Brain (organoid and tissue), 16 donors: ENCODE measurements at places on chromosomes 4 and X.

DNA sequence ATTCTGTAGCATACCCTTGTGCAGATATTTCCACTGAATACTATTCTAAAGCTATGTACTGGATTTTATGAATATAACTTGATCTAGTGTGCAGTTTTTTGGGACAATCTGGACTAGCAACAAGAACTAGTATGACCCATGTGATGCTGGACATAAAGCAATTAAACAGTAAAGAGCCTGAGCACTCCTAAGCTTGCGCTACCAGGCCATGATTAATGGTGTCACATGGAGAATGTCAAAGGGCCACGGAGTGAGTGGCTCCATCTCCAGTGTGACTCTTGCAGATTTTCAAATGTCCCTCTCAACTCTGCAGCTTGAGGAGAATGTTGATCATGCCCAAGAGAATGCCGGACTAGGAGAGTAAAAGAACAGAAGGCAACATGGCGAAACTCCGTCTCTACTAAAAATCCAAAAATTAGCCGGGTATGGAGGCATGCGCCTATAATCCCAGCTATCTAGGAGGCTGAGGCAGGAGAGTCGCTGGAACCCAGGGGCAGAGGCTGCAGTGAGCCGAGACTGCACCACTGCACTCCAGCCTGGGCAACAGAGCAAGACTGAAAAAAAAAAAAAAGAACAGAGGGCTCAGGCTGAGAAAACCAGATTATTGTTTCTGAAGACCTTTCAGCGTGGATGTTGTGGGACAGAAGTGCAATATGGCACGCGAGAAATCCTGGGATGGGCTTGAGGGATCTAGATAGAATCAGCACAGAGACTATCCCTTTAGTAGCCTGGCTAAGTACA lies 45.0 kb downstream of the TIGD2 start:
- DNase-seq: no peak

- DNase-seq: no peak
Observed at GRCh38 chr4:128776794-128777216, 32.7 kb upstream of the JADE1 start.

DNA sequence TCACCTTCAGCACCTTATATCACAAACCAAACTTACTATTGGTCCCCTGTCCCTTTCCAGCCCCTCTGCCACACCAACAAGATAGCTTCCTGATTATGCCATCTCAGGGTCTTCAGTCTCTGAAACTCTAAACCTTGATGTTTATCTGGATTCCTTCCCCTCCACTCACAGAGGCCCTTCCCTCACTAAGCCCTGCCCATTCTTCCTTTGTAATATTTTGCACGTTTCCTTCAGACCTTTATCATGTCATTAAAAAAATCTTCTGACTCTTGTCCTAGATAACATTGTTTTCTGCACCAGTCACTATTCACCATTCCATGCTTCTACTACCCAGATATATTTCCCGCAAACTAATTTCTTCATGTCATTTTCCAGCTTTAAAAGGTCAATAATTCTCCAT lies 17.7 kb upstream of the CEP135 start:
- no peak for DNase-seq

GRCh38 chr4:112150920-112151319 lies 5.7 kb downstream of the FAM241A start:
- no peak for DNase-seq

GRCh38 chr4:78784236-78784865 lies 8.2 kb downstream of the BMP2K start:
- DNase-seq: no peak

DNA sequence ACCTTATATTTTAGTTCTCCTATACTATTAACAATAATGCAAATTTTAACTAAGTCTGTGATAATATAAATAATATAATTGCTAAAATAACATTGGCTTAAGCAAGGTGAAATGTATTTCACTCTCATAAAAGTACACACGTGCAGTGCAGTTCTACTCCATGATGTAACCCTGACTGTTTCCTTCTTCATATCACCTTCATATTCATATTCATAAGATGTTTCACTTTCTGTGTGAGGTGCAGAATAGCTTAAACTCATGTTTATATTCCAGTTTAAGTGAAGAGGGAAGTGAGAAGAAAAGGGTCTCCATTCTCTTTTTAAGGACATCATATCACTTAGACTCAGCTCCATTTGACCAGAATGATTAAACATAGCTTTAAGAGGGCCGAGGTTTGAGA lies 1810.0 kb upstream of the PCDH10 start:
- no peak for DNase-seq

GRCh38 chrX:43002526-43003203 lies 224.7 kb upstream of the PPP1R2C start:
- DNase-seq: no peak

DNA sequence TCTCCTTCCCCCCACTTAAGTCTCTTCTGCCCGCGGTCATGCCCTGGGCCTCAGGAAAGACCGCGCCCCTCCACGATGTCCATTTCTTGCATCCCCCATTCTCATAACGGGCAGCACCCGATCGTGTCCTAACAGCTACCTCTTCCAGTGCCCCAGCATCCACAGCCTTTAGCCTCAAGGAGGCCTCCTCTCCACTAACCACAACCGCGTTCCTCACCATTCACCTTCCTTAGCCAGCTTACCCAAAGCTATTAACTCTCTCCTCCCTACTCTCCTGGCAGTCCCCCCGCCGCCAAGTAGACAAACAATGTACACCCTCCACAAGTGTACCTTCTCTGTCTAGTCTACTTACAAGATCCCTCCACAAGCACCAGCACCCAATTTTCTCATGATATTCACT lies 58.6 kb upstream of the PAGE5 start:
- DNase-seq: peak; percentile 8

DNA sequence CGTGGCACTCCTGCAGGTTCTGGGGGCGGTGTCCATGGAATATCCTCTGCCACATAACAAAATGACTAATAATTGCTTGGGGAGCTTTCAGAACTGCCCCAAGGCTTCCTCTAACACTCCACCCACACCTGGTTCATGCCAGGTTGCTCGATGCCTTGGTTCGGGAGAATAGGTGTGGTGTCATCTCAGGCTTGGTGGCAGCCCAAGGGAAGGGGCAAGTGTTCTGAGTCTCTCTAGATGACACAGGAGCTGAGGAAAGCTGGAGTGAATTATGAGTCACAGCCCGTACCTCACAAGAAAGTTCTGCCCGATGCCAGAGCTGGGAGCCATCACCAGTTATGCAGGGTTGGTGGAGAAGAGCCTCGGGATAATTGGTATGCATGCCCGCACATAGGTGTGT lies 14.7 kb downstream of the FTSJ1 start:
- no peak for DNase-seq

DNA sequence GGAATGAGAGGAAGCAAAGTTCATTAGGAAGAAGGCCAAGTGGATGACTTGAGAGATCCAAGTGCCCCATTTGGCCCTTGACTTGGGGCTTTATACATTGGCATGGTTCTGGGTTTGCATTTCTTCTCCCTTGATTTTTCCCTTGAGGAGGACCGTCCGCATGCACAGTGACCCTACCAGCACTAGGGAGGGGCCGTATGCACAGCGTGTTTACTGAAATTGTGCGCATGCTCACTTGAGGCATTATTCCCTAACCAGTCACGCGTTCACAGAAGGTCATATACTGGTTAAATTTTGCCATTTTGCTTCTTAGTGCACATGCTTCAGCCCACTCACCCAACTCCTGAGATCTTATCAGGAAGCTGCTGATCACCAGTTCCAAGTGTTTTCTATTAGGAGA lies 35.1 kb downstream of the PAGE2 start:
- DNase-seq: no peak

DNA sequence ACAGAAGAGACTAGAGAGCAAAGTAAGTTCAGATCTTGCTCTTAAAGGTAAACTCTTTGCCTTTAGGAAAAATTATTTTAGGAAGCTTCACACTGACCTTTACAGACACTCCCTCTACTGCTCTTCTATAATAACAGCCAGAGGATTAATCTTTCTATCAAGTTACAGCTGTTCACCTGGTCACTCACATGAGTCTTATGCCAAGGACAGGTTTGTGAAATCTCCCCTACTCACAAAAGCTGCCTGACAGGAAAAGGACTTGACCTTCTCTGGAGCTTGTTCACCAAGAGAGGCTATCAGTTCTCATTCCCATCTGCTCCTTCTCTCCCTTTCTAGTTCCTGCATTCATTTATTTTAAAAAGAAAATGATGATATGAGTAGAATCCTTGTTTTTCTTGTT lies 117.3 kb downstream of the C4orf51 start:
- no peak for DNase-seq

DNA sequence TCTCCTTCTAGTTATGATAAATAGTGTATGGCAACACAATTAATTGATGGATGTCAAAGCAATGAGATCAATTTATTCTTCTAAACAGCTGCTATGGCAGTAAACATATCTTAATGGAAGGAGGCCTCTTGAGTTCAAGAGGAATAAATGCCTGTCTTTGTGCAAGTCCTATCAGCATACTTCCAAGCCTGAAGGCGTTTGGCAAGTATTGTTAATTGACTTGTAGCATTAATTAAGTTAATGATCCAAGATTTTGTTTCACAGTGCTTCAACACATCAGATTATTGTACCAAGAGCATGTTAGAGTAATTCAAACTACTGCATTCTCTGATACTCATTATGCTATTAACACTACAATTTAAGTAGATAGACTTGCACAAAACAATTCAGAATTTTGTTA lies 144.8 kb downstream of the FAT4 start:
- DNase-seq: peak; percentile 14

GRCh38 chr4:94680176-94680862 lies 77.4 kb upstream of the BMPR1B start:
- no peak for DNase-seq

- DNase-seq: no peak
Observed at GRCh38 chrX:131332331-131332730, 43.2 kb upstream of the IGSF1 start.
